CD8-positive, alpha-beta memory T cell (primary cell): ENCODE measurements at places on chromosomes 2 and 18.

GRCh38 chr2:127044165-127044718 is 62.7 kb downstream of the BIN1 start:
- DNase-seq: no peak

DNA sequence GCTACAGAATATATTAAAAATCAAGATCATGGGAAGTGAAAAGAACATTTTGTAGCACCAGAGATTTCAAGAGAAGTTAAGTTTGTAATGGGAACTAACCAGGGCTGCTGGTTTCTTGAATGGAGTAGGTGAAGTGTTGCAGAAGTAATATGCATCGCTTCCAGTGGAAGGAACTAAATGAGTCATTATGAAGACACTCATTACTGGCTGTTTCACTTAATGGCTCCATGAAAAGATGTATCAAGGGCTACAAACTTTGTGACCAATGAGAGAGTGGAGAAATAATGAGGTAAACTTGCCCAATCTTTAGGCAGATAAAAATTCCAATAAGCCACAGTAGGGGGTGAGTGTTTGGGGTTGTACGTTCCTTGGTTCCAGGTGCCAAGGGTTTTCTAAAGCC is 380.4 kb upstream of the POU3F3 start:
- no peak for DNase-seq

DNA sequence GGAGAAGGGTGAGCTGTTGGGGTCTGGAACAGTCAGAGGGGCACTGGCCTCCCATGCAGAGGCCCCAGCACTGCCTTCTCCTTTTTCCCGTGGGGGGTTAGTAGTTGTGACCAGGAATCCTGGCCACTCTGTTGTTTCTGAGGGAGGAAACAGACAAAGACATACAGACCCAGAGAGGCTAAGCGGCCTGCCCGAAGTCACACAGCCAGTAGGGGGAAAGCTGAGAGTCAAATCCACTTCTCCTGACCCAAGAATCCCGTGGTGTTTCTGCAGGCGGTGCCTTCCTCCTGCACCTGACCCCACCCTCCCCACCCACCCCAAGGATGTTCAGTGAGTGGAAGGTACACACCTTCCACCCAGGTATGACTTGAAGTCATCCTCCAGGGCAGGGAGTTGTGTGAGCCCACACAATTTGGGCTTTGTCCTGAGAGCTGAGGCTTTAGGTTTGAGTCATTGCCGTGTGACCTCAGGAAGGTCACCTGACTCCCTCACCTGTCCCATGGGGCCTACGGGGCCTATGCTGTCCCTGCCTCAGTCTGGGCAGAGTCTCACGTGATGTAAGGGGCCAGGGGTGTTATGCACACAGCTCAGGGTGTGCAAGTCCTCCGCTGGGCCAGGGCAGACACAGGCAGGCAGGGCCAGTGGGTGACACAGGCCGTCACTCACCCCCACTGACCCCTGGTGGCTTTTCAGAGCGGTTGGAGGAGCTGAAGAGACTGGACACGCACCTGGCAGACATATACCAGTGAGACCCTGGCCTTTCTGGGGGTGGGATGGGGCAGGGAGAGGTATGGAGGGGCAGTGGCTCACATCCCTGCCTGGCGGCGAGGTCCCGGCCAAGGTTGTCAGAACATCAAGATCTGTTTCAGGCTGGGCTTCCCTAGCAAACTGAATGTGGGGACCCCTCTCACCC is 5.0 kb downstream of the NT5DC4 start:
- DNase-seq: no peak

DNA sequence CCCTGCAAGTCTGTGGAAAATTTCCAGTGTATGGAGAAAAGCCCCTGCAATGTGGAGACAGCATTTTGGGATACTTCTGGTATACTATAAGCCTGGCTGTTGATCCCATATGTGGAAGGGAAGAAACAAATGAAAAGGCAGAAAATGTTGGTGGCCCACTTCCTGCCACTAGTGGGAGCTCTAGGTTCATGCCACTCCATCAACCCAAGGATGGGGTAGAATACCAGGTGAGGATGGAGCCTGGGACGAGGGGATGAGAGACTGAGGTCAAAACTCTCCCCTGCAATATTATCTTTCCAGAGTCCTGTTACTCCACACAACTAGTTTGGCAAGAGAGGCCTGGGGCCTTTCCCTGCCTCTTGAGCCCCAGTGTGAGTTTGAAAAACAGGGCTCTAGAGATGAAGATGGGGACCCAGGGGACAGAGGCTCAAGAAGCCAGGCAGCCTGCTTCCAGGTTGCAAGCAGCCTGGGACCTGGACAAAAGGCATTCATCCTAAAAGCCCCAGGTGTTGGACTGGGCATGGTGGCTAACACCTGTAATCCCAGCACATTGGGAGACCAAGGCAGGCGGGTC is 31.9 kb downstream of the BMP10 start:
- no peak for DNase-seq

GRCh38 chr18:11500153-11501122 is 109.0 kb upstream of the SLC35G4 start:
- no peak for DNase-seq

GRCh38 chr18:29730073-29730472 is 1312.5 kb downstream of the DSC3 start:
- DNase-seq: no peak

DNA sequence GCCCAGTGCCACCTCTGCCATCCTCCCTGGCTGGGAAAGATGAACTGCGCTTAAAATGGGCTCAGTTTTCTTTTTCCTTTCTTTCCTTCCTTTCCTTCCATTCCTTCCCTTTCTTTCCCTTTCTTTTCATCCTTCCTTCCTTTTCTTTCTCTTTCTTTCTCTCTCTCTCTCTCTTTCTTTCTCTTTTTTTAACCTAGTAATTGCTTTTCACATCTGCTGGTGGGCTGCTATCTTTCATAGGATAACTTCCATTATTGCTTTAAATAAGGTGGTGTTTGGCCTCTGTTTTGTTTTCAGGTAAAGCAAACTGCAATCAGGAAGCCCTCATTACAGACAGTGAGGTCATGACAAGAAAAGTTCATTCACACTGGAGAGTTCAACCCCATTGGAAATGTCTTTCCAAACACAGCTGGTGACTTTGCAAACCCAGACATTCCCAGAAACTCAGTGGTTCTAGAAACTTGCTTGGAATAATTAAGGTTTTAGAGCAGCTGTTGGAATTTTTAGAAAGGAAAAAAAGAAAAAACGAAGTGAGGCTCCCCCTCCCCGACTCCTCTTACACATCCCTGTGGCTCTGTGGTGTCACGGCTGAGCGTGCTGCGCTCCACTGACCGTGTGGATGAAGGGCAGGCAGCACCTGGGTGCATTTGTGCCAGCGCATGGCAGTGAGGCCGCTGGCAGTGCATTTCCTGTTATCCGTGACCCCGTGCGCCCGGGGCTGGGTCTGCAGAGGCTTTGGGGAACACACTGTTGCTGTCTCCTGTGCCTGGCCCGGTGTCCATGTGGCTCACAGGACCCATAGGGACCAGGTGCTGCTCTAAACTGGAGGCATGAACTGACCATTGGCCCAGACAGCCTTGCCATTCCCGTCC is 76.9 kb downstream of the MBP start:
- no peak for DNase-seq

DNA sequence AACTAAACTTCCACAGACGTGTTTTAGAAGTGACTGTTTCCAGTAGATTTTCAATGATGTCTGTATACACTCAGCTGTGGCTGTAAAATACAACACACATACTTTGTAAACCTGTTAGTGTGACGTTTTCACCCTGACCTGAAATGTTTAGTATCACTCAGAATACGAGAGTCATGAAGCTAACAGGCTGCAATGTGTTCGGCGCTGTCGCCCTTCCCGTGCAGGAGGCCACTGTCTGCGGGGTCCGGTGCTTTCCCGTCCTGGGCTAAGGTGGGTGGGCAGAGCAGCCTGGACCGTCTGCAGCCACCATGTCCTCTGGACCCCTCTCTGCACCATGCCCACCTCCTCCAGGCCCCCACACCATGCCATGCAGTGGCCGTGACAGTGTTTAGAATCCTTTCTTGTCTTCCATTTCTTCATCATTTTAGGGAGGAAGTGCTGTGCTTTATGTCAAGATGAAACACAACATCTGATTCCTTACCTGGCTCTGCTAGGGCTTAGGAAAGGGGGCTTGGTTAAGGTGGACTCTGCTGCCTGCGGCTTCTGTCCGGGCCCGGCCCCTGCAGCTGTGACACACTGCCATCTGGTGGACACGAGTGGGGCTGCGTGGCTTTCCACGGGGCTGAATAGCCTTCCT is 53.8 kb upstream of the RBM44 start:
- DNase-seq: peak; percentile 75
